ENCODE measurements at places on chromosomes 2 and 18.
A peak's percentile ranks its signal among the peaks of the same experiment; 100 is the strongest.

DNA sequence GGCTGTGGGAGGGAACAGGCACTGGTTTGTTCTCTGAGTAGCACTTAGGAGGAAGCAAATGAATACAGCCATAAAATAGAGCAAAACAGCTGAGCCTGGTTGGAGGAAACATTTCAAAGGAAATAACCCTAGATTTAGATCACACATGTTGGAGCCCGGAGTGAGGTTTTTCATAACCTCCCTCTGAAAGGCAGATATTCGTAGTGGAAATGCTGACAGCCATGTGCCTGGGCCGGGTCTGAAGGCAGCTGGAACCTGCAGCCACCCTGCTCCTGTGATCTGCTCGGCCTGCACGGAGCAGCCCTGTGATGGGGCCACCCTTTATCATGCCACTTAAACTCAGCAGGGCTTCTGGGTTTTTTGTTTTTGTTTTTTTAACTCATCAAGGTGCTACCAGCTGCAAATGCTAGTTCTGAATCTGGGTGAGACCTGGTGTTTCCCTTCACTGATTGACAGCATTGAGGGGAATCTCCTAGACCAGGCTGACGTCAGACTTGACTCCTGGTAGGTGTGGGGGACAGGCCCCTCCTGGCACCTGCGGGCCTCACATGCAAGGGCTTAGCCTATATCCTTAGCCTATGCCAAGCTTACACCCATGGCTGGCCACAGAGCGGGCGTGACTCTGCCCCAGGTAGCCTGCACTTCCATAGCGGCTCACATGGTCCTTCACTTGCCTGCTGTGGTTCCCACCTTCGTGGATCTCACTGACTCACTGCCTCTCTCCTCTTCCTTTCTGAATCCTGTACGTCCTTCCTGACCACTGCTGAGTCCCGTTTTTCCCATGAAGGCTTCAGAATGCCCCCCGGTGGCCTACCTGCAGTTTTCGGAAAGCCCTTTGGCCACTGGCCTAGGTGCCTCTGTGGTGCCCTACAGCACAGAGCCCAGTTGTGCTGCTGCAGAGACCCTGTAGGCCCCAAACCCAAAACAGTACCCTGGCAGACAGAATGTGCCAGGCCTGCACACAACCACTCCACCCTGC lies 217.3 kb downstream of the SEPTIN10 start:
- DNase-seq = no peak

GRCh38 chr2:230540332-230540731 lies 124.3 kb downstream of the SP100 start:
- no peak for DNase-seq

DNA sequence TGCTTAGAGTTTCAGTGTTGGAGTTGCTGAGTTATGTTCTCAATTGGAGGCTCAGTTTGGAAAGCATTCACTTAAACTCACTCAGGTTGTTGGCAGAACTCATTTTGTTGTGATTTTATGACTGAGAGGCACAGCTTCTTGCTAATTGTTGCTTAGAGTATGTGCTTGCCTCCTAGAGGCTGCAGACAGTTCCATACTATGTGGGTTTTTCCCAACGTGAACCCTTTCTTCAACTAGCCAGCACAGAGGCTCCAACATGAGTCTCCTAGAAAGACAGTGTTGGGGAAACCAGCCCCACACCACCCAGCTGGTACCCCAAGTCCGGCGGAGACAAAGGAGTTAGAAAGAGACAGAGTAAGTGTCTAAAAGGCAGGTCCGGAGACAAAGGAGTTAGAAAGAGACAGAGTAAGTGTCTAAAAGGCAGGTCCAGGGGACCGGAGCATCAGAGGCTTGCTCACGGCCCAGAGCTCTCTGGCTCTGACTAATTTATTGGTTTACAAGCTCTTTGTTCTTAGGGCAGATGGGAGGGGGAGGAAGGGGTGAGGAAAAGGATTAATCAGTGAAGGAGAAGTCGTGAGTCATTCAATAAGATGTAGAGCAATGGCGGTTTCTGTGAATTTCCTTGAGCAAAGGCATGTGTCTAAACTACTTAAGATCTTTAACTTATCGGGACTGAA lies 999.7 kb upstream of the LRRTM1 start:
- no peak for DNase-seq

DNA sequence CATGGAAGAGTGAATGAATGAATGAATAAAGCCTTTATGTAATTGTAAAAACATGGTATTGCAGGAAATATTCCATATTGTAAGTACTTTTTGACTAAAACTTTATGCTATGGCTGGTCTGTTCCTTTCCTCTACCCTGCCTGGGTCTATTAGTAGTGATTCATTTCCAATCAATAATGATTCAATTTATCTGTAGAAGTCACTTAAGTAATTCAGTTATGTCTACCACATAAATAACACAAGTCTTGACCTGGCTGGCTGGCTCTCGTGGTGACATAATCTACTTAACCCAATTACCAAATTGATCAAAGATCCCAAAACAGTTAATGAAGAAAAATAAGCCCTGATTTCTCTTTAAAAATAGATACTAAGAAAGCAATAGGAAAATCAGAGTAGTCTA lies 7.8 kb upstream of the ARHGAP28 start:
- no peak for DNase-seq

DNA sequence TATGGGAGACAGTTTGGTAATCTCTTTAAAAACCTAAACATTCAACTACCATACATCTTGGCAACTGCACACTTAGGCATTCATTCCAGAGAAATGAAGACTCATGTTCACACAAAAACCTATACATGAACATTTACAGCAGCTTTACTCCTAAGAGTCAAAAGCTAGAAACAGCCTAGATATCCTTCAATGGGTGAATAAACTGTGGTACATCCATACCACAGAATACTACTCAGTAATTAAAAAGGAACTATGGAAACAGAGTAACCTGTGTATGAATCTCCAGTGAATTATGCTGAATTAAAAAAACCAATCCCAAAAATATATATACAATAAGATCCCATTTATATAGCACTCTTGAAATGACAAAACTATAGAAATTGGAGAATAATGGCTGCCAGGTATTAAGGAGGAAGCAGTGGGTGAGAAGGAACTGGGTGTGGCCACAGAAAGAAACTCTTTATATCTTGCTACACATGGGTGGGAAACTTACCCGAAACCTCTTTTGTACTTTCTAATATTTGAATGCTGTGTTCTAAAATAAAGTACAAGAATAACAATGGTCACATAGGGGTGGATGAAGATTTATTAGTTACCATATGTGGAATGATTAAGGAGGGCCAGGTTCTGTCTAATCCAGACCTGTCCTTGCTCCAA lies 13.7 kb downstream of the SESTD1 start:
- no peak for DNase-seq

DNA sequence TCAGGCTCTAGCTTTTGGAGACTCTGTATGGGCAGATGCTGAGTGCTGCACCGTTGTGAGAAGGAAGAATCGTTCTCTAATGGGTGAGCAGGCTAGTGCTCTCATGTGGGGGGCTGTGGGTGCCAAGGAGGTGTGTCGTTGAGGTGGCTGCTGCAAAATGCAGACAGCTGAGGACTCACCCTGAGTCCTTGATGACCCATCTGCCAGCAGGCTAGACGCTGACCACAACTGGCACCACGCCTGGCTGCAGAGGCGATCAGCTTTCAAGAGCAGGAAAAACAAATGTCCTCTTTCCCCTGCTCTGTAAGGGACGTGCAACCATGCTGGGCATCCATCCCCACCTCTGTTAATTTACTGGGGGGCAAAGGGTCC lies 48.2 kb downstream of the HAUS1 start:
- DNase-seq = no peak

DNA sequence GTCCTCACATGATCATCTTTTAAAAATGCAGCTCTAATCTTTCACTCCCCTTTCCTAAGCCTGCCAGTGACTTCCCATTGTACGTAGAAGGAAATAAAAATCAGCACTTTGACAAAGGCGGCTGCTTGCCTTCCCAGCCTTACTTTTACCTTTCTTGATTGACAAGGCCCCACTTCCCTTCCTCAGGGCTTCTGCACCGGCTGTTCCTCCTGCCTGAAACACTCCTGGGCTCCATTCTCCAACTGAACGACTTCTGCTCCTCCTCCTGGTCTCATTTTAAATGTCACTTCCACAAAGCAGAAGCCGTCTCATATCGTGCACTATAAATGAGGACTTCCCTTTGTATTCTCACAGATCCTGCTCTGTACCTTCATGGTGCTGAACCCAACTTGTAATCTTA lies 56.1 kb downstream of the OSBPL6 start:
- DNase-seq = no peak

GRCh38 chr2:236643480-236643879 lies 73.9 kb downstream of the ACKR3 start:
- DNase-seq = no peak

- DNase-seq = peak; percentile 71
Measured at GRCh38 chr2:128513116-128513960, 194.7 kb upstream of the HS6ST1 start.

DNA sequence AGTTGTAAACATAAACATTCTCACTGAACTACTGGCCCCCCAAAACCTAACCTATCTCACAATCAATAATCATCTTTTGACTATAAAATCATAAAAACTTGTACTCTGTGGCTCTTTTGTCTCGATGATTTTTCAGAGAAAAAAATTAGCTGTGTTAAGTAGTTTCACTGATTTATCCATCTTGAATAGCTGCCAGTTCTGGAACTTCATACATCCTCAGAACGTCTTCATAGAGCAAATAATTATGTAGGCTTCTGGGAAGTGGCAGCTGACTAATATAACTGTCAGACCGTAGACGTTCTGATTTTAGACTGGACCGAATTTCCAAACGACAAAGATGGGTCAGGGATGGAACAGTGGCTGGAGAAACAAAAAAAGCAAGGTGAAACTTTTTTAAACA lies 97.3 kb upstream of the CHAC2 start:
- no peak for DNase-seq

GRCh38 chr2:9668687-9669345 lies 38.0 kb upstream of the YWHAQ start:
- DNase-seq = no peak

DNA sequence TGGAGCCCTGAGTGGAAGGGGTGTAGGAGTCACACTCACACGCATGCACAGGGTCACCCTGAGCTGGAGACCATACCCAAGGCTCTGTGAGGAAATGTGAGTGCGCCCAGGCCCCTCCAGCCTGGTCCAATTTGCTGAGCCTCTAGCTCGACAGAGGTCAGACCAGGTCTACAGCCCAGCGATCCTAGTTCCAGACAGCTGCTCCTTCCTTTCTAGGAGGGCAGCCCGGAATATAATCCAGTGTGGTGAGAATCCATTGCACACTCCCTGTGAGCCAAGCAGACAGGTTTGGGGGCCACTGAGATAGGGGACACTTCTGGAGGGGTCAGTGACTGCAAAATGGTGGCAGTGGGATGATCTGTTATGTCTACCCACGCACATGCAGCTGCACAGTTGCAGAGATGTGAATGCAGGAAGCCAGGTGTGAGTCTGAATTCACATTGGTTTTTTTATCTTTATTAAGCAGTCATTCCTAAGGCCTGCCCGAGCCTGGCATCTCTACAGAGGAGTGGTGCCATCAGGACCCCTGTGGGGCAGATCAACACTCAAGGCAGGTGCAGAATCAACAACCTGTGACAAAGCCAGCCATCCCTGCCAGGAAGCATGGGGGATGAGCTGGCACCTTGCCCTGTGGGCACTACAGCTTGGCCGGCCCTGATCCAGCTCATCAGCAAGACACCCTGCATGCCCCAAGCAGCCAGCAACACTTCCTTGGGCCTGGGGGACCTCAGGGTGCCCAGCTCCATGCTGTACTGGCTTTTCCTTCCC lies at the start of gene GPR148:
Gene GPR148, plus strand, starts transcription at position 522 of the 768 bp plus-strand sequence. Its CDS starts 82 bp downstream, at position 604.
- no peak for DNase-seq

GRCh38 chr2:114122930-114123329 lies 233.0 kb downstream of the ACTR3 start:
- no peak for DNase-seq

- DNase-seq = no peak
Measured at GRCh38 chr2:120595739-120596138, 139.9 kb upstream of the GLI2 start.

- DNase-seq = no peak
Measured at GRCh38 chr2:105934467-105934866, 189.8 kb downstream of the NCK2 start.

DNA sequence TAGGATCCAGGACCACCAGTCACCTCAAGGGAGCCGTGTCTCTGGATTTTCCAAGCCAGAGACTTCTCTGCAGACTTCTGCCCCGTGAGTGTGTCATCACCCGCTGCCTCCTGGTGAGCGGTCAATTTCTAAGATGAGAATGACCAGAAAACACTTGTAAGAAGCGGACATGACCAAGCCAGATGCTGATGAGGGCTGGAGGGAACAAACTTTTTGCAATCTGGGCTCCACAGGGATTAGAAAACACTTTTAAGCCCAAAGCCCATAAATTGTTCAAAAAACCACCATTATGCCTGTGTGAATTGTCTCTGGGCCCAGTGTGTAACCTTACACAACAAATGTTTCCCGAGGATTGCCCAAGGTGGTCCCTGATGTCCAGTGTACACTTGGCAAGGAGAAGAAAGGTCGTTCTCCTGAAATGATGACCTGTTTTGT lies 5.3 kb upstream of the NPPC start:
- no peak for DNase-seq

- no peak for DNase-seq
Measured at GRCh38 chr2:22812065-22812680, 572.8 kb upstream of the KLHL29 start.

Data from inflammatory macrophage treated with lipopolysaccharide for 1 hour (primary cell).